ENCODE measurements at places on chromosomes 6 and 20.

GRCh38 chr20:47274401-47275108 lies 81.9 kb downstream of the ZMYND8 start:
- DNase-seq = no peak

DNA sequence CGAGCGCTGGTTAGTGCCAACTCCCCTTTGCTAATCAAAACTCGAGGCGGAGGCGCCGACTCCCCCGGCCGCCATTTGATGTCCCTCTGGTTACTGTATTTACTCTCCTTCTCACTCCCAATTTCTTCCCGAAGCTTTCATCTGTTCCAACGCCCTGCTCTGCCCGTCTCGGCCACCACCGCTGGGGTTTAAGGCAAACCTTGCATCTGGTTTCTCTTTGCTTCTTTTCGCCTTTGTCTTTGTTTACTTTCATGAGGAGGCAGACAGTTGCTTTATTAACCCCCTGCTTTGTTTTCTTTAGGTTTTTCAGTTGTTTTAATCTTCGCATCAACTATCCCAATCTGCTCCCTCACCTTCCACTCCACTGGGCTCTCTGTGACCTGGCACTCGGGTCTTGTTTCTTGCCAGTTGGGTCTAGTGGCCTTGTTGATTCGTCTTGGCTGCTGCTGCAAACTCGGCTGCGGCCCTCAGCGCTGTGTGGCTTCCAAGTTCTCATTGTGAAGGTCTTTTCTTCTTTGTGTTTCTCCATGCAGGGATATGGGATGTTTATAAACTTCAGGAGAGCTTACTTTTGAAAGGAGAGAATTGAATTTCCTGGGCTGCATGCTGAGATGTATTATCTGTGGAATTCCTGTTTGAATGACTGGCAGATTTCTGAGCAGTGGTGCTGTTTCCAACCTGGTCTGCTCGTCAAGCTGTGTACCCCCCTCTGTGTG lies 155.1 kb downstream of the CDC5L start:
- DNase-seq = no peak

GRCh38 chr6:124147621-124148020 lies 344.0 kb downstream of the NKAIN2 start:
- DNase-seq = no peak

GRCh38 chr6:13917141-13917540 lies 7.6 kb upstream of the RNF182 start:
- no peak for DNase-seq

DNA sequence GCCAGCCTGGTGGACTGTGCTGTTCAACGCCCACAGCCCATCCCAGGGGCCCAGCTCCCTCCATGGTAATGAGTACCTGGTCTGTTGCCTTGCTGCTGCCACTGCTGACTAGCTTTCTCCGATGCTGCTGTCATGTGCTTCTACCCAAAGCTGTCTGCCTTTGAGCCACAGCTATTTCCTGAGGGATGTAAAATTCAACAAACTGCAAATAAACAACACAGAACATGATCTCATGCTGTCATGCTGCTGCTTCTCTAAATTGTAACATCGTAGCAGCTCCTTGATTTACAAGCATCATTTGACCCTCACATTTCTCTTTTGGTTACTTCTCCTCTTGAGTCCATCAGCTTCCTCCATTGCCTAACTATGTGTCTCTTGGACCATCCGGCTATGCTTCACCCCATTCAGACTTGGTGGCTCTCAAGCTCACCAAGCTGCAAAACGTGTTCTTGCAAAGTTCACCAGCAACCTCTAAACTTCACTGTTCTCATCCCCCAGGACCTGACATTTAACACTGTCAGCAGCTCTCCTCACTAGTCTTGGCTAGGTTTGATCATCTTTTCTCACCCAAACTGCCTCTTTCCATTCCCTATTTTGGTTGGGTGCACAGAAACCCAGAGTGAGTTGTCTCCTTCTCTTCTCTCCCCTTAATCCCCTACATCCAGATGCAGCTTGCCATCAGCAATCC lies 54.6 kb downstream of the FYN start:
- no peak for DNase-seq

DNA sequence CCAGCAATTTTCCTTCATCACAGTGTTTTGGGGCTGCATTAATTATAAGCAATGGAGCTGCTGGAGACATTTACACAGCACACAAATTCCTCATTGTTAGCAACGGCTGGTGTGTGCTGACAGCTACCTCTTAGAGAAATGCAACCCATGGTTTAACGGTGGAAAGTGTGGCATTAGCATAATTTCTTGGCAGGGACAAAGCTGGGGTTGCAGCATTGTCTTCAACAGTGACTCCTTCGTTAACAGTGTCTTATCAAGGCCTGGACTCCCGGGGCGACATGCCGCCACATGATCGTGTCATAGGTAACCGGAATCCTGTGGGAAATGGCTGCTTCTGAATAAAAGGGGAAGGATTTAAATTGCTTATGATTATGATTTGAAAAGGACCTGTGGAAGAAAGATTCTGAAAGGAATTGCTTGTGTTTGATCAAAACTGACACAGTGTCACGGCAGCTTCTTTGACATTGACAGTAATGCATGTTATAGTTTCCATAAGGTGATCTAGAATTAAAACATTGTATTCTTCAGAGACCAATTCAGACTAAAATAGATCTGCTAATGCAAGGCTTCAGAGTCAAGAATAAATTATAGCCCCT lies 128.0 kb downstream of the UST start:
- DNase-seq = no peak

DNA sequence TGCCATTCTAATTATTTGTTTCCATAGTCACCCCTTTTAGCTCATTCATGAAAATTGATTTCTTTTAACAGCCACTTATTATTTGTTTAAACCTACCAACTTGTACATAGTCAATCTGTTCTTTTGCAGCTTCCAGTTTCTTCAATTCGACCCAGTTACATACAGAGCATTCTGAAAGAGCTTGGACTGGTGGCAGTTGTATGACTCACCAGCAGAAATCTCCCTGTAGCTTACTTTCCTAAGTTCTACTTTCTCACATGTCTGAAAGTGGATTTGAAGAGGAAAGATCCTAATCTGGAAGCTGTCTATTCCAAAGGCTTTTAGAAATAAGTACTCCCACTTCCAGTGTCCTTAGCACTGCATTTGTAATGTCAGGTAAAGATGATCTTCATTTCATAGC lies 447.9 kb downstream of the HTR1B start:
- DNase-seq = no peak

- DNase-seq = no peak
These were observed 4.4 kb downstream of the SRSF6 start for GRCh38 chr20:43461894-43462659.

- DNase-seq = no peak
These were observed 230.9 kb downstream of the ZNF217 start for GRCh38 chr20:53362736-53363135.

GRCh38 chr6:24060982-24061754 lies 64.8 kb upstream of the NRSN1 start:
- DNase-seq = no peak

- DNase-seq = no peak
These were observed 72.0 kb upstream of the B3GAT2 start for GRCh38 chr6:71028877-71029252.

- DNase-seq = no peak
These were observed 861.1 kb downstream of the DHX35 start for GRCh38 chr20:39823224-39823623.

Measured in activated CD4-positive, alpha-beta T cell treated with anti-CD3 and anti-CD28 coated beads for 1 hour (primary cell).